H7 (cell line): ENCODE measurements at places on chromosomes 12 and 14. TPM values are rescaled to one million over a fixed set of nuclear protein-coding genes. Genes with fewer than 3 reads are reported as not detected.

SMOC1 gene
- total RNA-seq = 0.11 and 0.14 TPM in 2 replicates

RD3L gene
- total RNA-seq = not detected in 2 replicates

AICDA gene
- total RNA-seq = not detected in 2 replicates

CLEC4C gene
- 0.17 TPM in 1 of 2 replicates, not detected in the other for total RNA-seq

ASCL1 gene
- 0.07 TPM in 1 of 2 replicates, not detected in the other for total RNA-seq

GAS2L3 gene
- total RNA-seq = 16.1 and 20.5 TPM in 2 replicates

C1QL4 gene
- total RNA-seq = 1.1 and 3.3 TPM in 2 replicates

OTUB2 gene
- total RNA-seq = 3.0 and 4.4 TPM in 2 replicates
